ENCODE measurements at places on chromosomes 11 and 22.
A peak's percentile ranks its signal among the peaks of the same experiment; 100 is the strongest.

DNA sequence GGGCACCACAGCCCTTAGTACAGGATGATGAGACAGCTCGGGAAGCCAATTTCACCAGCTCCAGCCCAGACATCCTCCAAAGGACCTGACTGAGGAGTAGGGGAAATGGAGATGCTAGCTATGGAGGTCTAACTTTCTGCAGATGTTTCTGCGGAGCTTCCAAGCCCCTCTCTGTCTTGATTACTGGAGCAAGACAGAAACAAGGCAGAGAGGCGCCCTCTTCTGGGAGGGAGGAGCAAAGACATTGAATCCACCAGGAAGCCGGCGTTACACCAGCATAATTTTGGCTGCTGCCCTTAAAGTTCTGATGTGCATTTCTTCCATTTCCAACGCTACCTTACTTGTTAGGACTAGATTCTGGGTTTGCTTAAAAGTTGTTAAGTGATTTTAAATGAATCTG lies 107.3 kb upstream of the HSD17B12 start:
- DNase-seq = no peak

DNA sequence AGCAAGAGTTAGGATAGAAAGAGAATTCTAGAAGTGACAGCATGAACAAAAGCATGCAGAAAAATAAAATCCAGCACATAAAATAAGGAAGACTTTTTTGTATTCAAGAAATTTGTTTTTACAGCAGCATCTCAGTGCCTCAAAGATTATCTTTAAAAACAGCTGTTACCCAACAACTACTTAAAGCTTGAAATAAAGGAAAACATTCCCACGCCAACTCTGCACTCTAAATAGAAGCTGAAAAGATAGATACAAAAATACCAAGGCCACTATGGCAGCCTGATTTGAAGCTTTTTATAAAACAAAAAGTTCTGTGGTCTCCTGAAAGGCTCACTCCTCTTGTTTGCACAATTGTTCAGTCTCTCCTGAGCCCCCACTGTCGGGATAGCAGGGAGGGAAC lies 83.6 kb upstream of the LRRC55 start:
- no peak for DNase-seq

DNA sequence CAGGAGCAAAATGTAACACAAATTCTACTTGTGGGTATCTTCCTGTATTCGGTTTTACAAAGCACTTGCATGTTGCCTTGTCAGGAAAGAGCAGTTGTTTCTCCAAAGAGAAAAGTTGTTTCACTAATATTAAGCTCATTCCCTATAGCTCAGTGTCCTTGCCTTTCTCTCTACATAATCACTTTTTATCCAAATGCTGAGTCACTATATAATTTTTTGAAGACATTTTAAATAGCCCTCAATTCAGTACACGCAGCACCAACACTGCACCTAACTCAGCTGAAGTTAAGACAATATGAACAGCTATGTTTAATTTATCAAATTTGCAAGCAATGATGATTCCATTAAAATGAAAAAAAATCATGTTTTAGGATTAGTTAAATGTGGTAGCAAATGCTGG lies 14.5 kb upstream of the MRTFA start:
- no peak for DNase-seq

- DNase-seq = no peak
Observed at GRCh38 chr11:20029193-20029592, 131.1 kb downstream of the DBX1 start.

DNA sequence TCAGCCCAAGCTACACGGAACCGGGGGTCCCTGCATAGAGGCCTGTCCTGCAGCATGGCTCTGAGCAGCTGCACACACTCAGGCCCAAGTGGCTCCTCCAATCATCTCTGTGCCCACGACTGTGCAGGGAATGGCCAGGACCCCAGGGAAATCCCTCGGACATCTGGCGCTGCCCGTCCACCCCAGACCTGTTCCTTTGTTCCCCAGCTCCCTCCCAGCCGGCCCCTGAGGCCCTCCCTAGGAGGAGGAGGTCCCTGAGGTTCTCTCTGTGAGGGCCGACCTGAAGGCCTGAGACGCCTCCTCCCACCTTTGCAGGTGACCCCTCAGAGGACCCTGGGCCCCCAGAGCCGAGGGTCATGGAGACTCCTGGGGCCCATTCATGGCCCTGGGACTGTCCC lies 1.1 kb downstream of the MLC1 start:
- no peak for DNase-seq

GRCh38 chr11:126024123-126024522 lies 38.5 kb downstream of the CDON start:
- no peak for DNase-seq

DNA sequence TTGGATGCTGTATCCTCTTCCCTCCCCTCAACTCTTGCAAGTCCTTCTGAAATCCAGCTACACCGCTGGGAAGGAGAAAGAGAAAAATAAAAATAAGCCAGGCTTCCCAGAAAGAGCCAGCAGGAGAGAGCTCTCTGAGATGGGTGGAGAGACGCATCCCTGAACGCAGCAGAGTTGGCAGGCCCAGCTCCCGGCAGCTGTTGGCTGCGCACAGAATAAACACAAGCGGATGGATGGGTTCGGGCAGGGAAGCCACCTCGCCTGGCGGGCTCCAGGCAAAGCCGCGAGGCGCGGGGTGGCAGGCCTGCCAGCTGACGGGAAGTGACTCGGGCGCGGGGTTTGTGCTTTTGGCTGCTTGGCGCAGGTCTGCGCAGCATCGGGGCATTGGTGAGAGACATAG lies 537.7 kb downstream of the MIAT start:
- no peak for DNase-seq

DNA sequence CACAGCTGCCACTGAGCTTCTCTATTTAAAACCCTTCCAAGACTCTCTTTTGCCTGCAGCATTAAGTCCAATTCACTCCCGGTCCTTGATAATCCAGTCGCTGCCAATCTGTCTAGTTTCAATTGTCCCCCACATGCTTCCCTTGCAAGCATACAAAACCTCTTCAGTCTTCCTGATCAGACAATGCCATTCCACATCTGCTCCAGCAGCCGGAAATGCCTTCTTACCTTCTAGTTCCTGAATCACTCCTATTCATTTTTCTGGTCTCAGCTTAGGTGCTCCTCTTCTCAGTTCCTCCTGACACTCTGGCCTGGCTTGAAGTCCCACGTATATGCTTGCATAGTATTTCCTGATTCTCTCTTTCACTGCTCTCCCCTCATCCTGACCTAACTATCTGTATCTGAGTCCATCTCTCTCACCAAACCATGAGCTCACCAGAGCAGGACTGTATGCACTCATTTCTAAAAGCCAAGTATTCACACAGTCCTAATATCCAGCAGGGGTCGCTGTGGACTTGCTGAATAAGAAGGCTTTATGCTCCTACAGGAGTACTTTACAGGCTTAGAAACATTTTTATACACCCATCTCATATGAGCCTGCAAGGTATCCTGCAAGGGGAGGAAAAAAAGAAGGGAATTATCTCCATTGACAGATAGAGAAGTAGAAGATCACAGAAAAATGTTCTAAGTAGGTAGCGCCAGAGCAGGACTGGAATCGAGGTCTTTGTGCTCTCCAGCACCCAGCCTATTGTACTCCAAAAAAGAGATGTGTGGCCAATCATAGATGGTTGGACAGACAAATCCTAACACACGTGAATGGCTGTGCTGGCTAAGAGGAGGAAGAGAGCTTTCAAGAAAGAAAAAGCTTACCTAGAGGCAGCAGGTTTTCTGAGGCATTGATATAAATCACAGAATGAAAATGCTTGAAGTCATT lies 19.2 kb downstream of the XRRA1 start:
- DNase-seq = peak; percentile 30

DNA sequence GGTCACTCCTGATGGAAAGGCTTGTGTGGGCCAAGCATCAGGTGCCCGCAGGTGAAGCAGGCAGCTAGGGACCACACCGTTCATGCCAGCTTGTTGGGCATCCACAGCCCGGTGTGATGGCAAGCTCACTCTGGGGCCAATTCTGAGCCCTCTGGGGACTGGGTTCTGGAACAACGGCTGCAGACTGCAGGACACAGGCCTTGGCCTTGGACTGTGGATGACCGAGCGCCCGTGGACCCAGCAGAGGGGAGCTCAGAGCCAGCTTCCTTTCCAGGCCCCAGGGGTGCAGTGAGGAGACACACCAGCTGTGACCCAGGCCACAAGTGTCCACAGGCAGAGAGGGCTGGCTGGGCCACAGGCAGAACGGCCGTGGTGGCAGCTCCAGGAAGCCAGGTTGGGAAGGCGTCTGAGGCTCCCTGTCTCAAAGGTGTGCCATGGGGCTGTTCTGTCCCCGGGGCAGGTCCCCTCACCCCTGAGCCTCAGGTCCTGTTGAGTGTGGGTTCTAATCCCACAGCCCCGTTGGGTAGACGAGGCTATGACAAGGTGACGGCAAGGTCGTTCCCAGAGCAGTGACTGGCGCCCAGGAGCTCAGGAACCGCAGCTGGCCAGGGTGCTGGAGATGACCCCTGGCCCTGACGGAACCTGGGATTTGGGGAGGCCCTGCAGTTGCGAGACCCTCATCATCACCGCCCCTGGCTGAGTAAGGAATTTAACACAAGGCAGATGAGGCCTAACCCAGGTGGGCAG lies 1079.4 kb downstream of the BRD1 start:
- no peak for DNase-seq

DNA sequence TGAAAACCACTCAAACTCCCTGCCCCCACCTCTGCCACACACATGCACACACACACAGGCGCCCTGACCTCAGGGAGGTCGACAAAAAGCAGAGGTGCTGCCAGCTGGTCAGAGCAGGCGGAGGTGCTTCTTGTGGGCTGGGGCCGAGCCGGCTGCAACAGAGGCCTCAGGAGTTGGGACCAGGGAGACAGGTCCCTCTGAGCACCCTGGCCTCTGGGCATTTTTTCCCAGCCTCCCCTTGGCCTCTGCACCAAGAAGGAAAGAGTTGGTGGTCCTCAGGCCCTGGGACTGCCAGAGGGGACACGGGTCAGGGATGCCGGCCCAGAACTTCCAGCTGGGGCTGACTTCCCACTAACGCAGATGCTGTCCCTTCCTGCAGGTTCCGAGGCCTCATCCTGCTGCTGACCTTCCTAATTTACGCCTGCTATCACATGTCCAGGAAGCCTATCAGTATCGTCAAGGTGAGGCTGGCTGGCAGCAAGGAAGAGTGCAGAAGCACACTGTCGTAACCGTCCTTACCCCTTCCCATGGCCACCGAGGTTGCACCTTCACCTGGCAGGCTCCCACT lies 13.4 kb downstream of the SLC37A2 start:
- no peak for DNase-seq

- no peak for DNase-seq
Observed at GRCh38 chr11:5336331-5336730, 7.0 kb downstream of the OR51B5 start.

GRCh38 chr22:35024364-35024692 lies 41.6 kb upstream of the ISX start:
- no peak for DNase-seq

DNA sequence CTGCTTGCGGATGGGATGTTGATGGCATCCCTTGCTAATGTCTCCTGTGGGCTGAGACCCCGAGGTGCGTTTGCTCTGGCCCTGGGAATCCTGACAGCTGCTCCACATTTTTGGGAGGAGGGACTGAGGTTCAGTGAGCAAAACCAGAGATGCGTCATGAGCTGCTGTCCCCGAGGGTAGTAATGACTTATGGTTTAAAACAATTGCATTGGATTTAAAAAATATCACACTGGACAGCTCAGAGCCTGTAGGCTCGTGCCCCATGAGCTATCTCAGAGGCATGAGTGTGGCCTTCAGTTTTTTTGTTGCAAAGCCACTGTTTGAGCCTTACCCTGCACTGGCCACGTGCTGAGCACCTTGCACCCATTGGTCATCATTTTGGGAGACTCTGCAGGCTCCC lies 20.9 kb upstream of the PARVG start:
- DNase-seq = no peak

GRCh38 chr11:132254906-132255305 lies 884.5 kb downstream of the NTM start:
- no peak for DNase-seq

Data from right kidney (tissue), 9 donors.